ENCODE measurements at places on chromosomes 12 and 14. TPM values are rescaled to one million over a fixed set of nuclear protein-coding genes. Genes with fewer than 3 reads are reported as not detected.

DNA sequence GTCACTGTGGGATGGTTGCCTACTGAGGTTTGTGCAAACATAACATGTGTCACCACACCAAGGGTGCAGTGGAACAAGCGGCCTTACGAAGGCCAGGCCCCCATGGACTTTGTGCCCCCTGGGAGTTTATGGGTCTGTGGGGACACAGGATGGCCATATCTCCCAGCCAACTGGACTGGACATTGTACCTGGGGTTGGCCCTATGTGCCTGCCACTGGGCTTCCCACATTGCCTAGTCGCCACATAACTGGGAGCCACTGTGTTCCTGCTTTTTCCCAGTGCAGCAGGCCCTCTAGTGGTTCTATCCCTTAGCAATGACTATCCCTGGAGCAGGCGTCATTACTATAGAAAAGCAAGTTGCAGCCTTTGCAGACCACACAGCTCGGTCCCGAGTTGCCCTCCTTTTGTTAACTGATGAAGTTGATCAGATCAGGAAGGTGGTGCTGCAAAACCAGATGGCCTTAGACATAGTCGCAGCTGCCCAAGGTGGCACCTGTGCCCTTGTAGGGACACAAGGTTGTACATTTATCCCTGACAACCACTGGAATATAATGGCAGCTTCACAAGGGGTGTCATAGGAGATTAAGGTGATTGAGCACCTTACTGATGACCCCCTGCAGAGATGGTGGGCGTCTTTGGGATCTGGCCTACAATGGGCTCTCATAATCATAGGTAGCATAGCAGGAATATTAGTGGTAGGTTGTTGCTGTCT is 15.2 kb upstream of the RNASE12 start:
- DNase-seq: no peak

DNA sequence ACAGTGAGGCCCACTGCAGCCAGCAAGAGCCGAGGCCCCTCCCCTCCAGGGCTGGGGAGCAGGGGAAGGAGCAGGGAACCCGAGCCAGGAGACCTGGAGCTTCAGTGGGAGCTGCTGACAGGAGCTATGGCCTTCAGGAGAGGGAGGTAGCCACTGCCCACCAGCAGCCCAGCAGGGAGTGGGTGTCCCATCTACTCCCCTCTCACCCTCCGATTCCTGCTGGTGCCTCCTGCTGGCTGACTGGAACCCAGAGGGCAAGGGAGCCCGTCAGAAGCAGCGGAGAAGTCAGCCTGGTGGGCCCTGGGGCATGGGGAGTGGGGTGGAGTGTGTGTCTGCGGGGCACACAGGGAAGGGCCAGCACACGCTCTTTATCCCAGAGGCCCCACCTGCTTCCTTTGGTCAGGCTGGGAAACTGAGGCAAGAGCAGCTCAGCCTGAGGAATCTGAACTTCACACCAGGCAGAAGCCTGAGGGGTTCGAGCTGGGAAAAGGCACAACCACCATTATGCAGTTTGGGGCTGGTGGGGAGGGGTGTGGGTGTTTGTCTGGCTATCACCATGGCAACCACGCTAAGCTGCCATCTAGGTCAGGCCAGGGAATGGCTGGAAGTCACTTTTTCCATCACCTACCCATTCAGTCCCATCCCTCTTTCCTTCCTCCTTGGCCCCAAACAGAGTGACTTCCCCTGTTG is 36.8 kb upstream of the PLEKHG6 start:
- no peak for DNase-seq

- no peak for DNase-seq
These were observed 358.5 kb upstream of the SFSWAP start for GRCh38 chr12:131352296-131352900.

GRCh38 chr12:93722179-93722578 is 45.0 kb downstream of the CRADD start:
- DNase-seq: no peak

DNA sequence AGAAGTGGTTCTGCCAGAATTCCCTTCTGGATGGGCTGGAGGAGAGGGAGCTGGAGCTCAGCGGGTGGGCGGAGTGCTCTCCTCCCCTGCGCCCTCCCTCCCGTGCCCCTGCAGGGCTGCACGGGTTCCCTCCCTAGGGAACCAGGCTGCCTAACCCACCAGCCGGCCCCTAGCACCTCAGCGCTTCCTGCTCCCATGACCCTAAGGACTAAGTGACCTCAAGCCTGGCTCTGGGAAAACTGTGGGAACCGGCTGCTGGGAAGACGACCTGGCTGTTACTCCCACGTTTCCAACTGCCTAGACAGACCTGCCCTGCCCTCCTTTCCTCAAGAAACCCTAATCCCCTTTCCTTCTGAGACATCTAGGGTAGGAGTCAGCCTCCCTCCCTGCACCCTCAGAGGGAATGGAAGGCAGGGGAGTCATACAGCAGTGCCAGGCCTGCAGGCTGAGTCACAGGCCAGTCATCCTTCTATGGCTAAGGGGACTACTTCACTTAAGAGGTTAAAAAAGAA is 31.5 kb downstream of the SLC6A12 start:
- no peak for DNase-seq

DNA sequence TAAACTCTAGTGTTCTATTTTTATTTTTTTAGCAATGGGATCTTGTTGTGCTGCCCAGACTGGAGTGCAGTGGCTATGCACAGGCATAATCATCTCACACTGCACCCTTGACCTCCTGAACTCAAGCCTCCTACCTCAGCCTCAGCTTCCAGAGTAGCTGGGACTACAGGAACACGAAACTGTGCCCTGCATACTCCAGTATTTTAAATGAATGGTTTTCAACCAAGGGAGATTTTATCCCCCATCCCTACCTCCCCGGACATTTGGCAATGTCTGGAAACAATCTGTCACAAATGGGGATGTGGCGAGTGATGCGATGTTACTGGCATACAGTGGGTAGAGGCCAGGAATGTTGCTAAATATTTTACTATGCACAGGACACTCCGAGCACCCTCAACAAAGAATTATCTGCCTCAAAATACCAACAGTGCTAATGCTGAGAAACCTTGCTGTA is 2.1 kb downstream of the CBX5 start:
- no peak for DNase-seq

GRCh38 chr14:103141117-103141796 is 18.0 kb downstream of the TNFAIP2 start:
- DNase-seq: no peak

GRCh38 chr14:54606631-54607133 is 39.8 kb downstream of the SAMD4A start:
- DNase-seq: no peak

GRCh38 chr14:105507247-105507646 is 16.2 kb downstream of the TEDC1 start:
- no peak for DNase-seq

- DNase-seq: no peak
These were observed 116.5 kb downstream of the RFLNA start for GRCh38 chr12:124411281-124411878.

- DNase-seq: no peak
These were observed 30.3 kb downstream of the KITLG start for GRCh38 chr12:88549929-88550328.

DNA sequence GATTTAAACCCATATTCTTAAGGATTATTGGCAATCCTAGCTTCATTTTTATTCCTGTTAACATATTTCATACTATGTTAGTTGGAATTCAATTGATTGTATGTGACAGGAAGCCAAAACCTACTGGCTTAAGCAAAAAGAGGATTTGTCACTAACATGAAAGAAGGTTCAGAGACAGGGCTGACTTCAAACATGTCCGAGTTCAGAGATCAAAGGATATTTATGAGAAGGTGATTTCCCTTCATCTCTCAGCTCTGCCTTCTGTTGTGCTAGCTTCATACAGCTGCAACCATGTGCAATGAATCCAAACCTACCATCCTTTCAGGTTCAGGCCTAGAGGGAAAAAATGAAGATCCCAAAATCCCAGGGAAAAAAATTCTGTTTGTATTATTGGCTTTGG is 349.7 kb downstream of the ATP23 start:
- DNase-seq: no peak

GRCh38 chr14:75484711-75485429 is 37.4 kb upstream of the BATF start:
- no peak for DNase-seq

- no peak for DNase-seq
These were observed 5.6 kb upstream of the SERPINA9 start for GRCh38 chr14:94481468-94482131.

GRCh38 chr14:39102265-39102968 is 618 bp downstream of the SEC23A start:
- DNase-seq: no peak

GRCh38 chr12:92208613-92209121 is 63.0 kb upstream of the BTG1 start:
- DNase-seq: no peak

DNA sequence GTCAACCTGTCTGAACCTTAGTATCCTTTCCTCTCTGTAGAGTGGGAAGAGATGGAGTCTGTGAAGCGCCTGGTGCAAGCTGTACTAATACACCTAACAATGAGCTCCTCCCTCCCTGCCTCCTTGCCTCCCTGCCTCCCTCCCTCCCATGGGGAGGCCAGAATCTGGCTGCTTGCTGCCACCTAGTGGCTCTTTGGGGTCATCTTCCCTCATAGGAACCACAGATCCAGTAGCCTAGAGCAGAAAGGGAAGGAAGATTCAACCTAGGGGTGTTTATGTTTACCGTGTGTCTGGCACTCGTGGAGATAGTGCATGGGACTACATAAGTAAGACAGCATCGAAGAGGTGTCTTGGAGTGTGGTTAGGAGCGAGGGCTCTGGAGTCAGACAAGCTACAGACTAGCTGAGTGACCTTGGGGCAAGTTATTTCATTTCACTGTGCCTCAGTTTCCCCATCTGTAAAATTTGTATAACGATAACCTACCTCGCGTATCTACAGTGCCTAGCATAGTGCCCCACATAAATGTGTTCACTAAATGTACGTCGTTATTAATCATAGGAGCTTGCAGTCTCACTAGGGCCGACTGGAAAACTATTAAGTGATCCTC is 35.5 kb upstream of the TSPAN9 start:
- DNase-seq: peak; percentile 41

GRCh38 chr14:65211341-65211987 is 109.1 kb upstream of the MAX start:
- DNase-seq: no peak

- DNase-seq: no peak
These were observed 217.4 kb upstream of the DIO2 start for GRCh38 chr14:80428671-80429070.

- no peak for DNase-seq
These were observed 138.5 kb downstream of the FUT8 start for GRCh38 chr14:65550779-65551643.

DNA sequence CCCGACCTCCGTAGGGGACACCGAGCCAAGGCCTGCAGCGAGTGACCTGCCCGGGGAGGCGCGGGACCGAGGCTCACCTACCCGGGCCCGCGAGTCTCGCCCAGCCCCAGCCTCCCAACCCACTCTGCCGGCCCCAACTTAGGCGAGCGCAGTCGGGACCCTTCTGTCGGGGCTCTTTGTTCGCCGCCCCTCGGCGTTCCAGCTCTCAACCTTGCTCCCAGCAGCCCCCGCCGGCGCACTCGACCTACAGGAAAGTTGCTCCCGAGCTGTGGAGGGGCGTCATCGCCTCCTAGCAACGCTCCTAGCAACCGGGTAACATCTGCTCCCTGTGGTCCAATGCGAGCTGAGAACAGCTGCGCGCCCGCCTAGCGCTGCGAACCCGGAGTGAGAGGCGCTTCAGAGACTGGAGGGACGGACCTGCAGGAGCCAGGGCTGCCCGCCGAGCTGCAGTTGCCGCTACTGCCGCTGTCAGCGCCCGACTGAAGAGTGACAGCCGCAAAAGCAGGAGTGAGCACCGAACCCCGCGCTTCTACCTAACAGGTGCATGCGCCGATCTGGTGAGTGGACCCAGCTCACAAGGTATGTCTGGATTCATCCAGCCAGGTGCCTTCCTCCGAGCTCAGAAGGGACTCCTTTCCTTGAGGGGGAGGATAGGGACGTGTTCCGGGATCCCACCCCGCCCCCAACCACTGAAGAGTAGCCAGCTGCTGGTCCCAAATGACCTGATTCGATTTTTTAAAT is 355.0 kb downstream of the SNAPC1 start:
- peak; percentile 73 for DNase-seq

GRCh38 chr12:9344541-9344940 is 136.3 kb upstream of the PZP start:
- no peak for DNase-seq

DNA sequence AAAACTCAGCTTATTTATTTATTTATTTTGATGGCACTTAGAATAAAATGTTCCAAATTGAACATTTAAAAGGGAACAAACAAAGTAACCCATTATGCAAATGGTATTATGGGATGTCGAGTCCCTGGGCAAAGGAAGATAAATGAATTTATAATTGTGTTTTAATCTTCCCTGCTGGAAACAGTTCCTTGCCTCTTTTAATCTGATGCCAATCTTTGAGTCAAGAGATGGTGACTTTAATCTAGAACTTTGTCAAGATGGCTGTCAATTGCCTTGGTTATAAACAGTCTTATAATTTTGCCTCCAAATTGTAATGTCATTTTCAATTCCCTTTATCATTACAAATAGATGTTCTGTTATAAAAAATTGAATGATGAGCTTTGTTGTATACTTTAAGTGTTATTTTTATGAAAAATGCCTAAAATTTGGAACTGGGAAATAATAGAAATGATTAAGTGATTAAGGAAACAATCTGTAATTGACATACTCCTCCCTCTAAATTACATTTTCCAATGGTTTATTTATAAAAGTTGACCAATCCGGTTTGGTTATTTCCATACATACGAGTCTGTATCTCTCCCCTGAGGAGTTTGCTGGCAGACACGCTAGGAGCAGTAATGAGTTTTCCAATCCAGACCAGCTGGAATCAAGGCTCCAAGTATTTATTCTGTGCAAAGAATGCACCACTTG is 134.9 kb upstream of the FRMD6 start:
- DNase-seq: no peak

Gene SLCO1A2
- polyA plus RNA-seq: 0.09 TPM

Gene CFAP54
- 2.4 TPM for polyA plus RNA-seq

Gene CABP1
- 4.6 TPM for polyA plus RNA-seq

Gene PIK3C2G
- 3.6 TPM for polyA plus RNA-seq

Gene NELL2
- 22.2 TPM for polyA plus RNA-seq

Gene KRT4
- polyA plus RNA-seq: 0.58 TPM

Gene ACACB
- 16.4 TPM for polyA plus RNA-seq

Gene MANSC4
- polyA plus RNA-seq: 0.15 TPM

Gene IFT43
- 41.3 TPM for polyA plus RNA-seq

Gene ESR2
- polyA plus RNA-seq: 0.91 TPM

Gene GPR162
- 41.9 TPM for polyA plus RNA-seq

Gene TCL1B
- 0.50 TPM for polyA plus RNA-seq

Gene GATC
- 34.9 TPM for polyA plus RNA-seq

Gene CPNE6
- polyA plus RNA-seq: 0.03 TPM

Gene KRT79
- not detected for polyA plus RNA-seq

Gene NR1H4
- polyA plus RNA-seq: 18.6 TPM

Gene FSCB
- polyA plus RNA-seq: not detected

All from right renal pelvis (tissue), 4 donors.